ENCODE measurements at places on chromosomes 1 and 21. TPM values are rescaled to one million over a fixed set of nuclear protein-coding genes. Genes with fewer than 3 reads are reported as not detected.

DNA sequence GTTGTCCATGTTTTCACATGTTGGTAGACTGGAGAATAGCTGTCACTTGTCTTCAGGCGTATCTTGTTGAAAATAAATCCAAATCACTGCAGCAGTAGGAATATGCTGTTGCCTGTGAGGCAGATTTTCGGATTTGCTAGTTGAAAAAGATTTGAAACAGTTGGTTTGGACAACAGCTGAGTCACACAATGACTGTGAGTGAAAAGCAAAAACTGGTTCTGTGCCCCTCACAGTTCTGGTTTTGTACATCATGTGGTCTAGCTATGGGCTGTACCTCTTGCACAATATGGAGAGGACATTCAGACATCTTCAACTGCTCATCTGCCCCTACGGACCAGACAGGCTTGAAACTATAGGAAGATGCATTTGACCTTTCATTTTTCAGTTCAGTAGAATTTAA lies 1.8 kb downstream of the ARF1 start:
- peaks cover 15% of the 10 kb centered on the region for H3K36me3 ChIP-seq
- H3K4me3 ChIP-seq: peak overlapping the region; percentile 90
- no peak for DNase-seq

DNA sequence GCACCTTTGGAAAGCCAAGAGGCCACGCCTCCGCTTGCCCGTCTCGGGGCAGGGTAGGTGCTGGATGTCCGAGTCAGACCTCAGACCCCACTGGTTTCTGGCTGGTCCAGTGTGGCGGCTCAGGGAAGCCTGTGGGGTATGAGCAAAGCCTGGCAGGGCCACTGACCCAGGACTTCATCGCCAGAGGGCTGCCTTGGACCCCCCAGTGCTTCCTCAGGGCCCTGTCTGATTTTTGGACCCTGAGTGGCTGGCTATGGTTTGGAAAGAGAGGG lies 20.4 kb downstream of the LHX4 start:
- no peaks in the 10 kb centered on the region for H3K27me3 ChIP-seq
- peaks cover 4% of the 10 kb centered on the region for H3K4me1 ChIP-seq
- H3K4me3 ChIP-seq: no peak overlapping the region

GRCh38 chr1:101257500-101258325 lies 20.9 kb downstream of the S1PR1 start:
- no peaks in the 10 kb centered on the region for H3K27me3 ChIP-seq
- H3K36me3 ChIP-seq: no peaks in the 10 kb centered on the region

GRCh38 chr1:1371746-1372711 lies 3.0 kb downstream of the AURKAIP1 start:
- no peak overlapping the region for H3K27ac ChIP-seq
- 0 out of 2 replicates have a peak, but pooled peaks cover 6% of the 10 kb centered on the region for H3K36me3 ChIP-seq
- DNase-seq: peak; percentile 90
- H3K4me3 ChIP-seq: no peak overlapping the region

- H3K36me3 ChIP-seq: no peaks in the 10 kb centered on the region
- H3K4me1 ChIP-seq: no peaks in the 10 kb centered on the region
- DNase-seq: no peak
- no peaks in the 10 kb centered on the region for H3K27me3 ChIP-seq
- H3K4me3 ChIP-seq: no peak overlapping the region
Measured at GRCh38 chr1:78223417-78224215, 177.8 kb downstream of the GIPC2 start.

DNA sequence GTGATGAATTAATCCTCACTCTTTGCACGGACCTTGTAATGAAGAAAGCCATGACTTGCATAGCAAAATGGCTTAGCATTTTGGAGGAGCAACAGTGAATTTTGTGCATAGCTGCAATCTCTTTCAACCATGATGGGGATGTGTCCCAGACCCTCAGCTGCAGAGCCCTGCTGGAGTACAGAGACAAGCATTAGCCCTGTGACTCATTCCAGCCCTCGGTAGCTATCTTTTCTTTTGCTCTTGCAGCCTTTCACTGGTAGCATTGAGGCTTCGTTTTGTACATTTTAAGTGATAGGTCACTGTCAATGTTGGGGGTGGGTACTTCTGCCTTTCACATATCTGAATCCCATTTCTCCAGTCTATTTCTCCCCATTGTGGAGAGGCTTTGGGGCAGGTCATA lies 58.4 kb downstream of the SLC35F3 start:
- DNase-seq: no peak
- no peak overlapping the region for H3K27ac ChIP-seq
- H3K4me1 ChIP-seq: no peaks in the 10 kb centered on the region
- H3K36me3 ChIP-seq: no peaks in the 10 kb centered on the region
- no peaks in the 10 kb centered on the region for H3K27me3 ChIP-seq

- H3K36me3 ChIP-seq: no peaks in the 10 kb centered on the region
- H3K27me3 ChIP-seq: no peaks in the 10 kb centered on the region
- H3K4me1 ChIP-seq: no peaks in the 10 kb centered on the region
- no peak overlapping the region for H3K4me3 ChIP-seq
Measured at GRCh38 chr21:42695697-42696380, 42.4 kb downstream of the PDE9A start.

DNA sequence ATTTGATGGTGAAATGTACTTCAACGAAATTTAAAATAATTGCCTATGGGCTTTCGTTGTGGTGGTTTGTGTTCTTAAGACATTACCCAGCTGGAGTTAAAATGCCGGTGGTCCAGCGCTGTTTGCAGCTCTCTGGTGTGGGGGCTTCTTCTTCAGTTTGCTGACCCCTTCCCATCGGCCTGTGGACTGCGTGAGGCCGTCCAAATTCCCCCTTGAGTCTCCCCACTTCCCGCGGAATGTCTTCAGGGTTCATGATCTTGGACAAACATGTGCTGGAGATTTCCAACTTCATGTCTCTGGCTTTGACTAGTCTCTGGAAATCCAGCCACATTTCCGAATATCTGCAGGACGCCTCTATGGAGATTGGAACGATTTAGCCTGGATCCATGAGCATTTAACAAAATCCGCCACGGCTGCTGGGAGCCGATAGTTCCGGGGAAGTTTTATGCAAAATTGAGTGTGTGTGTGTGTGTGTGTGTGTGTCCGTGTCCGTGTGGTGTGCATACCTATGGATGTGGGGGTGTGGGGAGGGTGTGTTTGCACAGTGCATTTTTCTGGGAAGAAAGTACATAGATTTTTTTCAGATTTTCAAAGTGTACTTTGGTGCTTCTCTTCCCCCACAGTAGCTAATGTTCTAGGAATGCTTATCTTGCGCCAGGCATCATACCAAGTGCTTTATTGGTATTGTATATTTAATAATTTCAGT lies 117.2 kb downstream of the PCP4 start:
- no peak for DNase-seq
- H3K4me3 ChIP-seq: no peak overlapping the region
- no peaks in the 10 kb centered on the region for H3K4me1 ChIP-seq
- no peaks in the 10 kb centered on the region for H3K27me3 ChIP-seq

DNA sequence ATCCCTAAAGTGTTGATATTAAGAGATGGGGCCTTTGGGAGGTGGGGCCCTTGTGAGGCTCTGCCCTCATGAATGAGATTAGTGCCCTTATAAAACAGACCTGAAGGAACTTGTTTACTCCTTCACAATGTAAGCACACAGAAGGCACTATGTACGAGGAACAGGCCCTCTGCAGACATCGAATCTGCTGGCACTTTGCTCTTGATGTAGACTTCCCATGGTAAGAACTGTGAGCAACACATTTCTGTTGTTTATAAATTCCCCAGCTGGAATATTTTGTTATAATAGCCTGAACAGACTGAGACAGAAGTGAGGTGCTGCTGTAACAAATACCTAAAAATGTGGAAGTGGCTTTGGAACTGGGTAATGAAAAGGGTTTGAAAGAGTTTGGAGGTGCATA lies 193.2 kb downstream of the TGFB2 start:
- DNase-seq: no peak
- no peak overlapping the region for H3K4me3 ChIP-seq
- H3K27me3 ChIP-seq: no peaks in the 10 kb centered on the region
- no peaks in the 10 kb centered on the region for H3K4me1 ChIP-seq

Gene EDEM3
- 49.7 TPM for total RNA-seq

Gene CD101
- total RNA-seq: not detected

Gene KANK4
- 0.60 TPM for total RNA-seq
